ENCODE measurements at places on chromosomes 12 and 14.

DNA sequence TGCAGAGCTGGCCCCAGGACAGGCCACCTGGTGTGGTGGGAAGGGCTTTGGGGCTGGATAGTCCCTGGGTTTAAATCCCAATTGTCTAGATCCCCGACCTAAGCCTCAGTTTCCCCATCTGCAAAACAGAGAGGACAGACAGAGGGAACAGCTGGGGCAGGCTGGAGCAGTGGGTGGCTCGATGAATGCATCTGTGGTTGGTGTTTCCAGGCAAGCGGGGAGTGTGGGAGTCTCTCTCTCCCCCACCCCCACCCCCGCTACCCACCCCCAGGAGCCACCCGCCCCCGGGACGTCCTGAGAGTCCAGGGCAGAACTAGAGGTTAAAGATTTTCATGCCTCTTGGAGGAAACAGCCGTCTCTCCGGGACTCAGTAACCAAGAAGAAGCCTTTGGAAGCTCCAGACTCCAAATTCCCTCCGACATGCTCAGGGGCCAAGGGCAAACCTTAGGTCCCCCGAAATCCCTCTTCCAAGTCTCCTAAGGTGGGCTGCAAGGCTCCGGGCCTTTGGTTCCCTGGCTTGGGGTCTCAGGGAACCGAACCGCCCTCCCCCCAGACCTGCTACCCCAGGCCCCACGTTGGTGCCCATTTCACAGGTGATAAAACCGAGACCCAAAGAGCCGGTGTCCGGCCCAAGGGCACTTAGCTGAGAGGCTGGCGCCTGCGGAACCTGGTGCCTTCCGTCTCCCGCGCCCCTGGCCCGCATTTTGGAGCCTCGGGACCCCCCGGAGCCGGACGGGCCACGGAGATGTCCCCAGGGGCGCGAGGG is 474 bp downstream of the TRPV4 start:
- DNase-seq, result no peak

DNA sequence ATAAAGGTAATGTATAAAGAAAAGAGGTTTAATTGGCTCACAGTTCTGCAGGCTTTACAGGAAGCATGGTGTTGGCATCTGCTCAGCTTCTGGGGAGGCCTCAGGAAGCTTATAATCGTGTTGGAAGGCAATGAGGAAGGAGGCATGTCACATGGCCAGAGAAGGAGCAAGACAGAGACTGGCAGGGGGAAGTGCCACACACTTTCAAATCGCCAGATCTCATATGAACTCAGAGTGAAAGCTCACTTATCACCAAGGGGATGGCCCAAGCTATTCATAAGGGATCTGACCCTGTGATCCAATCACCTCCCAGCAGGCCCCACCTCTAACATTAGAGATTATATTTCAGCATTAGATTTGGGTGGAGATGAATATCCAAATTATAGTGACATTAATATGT is 26.3 kb downstream of the LDHB start:
- no peak for DNase-seq

- no peak for DNase-seq
Measured at GRCh38 chr12:113416091-113416754, 6.0 kb upstream of the SDSL start.

DNA sequence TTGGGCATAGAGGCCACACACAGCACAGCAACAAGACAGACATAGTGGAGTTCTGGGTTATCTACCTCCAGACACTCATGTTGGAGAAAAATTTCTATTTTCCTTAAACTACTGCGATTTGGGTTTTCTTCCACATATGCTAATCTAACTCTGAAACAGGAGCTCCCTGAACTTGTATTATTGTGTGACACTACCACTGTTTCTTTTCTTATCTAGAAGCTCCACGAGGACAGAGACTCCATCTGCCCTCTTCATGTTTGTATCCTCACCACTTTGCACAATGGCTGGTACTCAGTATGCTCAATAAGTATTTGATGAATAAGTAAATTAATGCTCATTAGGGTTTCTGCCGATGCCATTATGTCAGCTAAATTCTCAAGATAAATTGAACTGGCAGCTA is 218.6 kb downstream of the PAX9 start:
- DNase-seq, result no peak

DNA sequence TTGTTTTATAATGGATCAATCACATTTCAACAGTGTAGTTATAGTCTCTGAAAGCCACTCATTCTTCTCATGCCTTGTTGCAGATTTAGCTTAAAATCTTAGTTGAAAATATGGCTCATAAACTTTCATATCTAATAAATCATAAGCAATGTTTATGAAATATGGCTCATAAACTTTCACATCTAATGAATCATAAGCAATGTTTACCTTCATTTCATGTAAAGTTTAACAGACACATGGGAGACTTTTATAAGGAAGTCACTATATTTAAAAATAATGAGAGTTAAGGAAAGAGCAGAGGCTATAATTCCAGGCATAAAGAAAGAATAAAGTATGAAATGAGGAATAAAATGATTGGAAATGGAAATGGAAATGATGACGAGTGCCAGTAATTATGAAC is 1042.1 kb downstream of the FSCB start:
- no peak for DNase-seq

GRCh38 chr12:76029982-76030340 is 1.6 kb downstream of the PHLDA1 start:
- peak; percentile 70 for DNase-seq

GRCh38 chr12:39047539-39048262 is 142.3 kb upstream of the CPNE8 start:
- DNase-seq, result no peak

GRCh38 chr12:10722502-10722904 is 620 bp downstream of the YBX3 start:
- DNase-seq, result peak; percentile 70

DNA sequence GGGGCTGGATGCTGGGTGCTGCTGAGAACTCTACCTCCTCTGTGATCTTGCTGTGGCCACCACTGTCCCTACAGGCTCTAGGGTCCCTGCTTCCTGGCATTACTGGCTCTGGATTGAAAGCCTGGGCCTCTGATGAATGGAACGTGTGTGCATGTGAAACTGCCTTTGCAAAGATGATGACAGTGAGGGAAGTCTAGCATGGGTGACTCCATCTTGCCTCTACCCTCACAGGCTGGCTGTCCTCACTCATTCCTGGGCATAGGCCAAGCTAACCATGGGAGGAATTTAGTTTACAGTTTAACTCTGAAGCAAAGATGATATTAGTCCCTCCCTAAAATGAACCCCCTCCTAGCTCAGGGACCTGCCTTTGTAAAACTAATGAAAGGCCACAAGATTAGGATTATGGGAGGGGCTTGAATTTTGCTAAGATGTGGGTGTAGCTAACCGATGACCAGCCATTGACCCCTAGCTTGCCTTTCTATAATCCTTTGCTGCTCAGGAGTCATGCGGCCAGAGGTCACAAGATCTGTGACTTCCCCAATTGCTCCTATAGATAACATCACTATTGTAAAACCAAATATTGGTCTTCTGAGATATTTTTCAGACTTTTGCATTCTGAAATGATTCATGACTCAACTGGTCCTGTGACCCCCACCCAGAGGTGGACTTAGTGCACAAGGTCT is 2.2 kb upstream of the C1S start:
- DNase-seq, result no peak

DNA sequence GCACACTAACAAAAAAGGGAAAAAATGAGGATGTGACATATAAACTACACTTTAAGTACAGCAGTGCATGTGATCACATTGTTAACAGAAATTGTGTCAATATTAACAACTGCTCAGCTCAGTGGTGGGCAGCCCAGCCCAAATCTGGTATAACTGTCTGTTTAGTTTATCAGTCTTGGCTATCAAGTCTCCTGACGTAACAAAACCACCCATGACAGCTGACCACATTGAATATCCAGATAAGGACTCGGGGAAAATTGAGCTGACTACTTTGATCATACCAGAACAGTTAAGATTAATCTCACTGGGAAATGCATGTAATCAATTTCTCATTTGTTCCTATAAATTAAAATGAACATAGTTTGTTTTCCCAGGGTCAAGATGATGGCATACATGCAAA is 396.6 kb downstream of the SNAPC1 start:
- no peak for DNase-seq

- DNase-seq, result peak; percentile 84
Measured at GRCh38 chr12:105485321-105485910, 154.9 kb downstream of the C12orf75 start.

- DNase-seq, result no peak
Measured at GRCh38 chr12:95184121-95184520, 33.1 kb downstream of the FGD6 start.

DNA sequence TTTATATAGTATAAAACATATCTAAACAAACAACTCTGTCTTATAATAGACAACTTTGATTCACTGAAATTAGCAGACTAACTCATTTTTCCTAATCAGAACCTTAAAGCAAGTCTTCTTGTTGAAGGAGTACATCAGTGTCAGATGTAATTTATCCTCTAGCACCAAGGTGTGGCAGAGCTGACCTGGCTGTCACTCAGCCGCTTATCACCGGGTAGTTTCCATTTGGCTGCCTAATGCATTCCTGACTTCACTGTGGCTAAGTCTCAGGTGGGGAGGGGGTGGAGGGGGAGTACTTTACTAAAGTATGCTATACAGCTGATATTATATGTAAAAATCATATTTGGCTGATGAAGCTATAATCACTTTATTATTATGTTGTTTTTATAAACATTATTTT is 339.9 kb upstream of the RGS6 start:
- DNase-seq, result no peak

- no peak for DNase-seq
Measured at GRCh38 chr12:123363390-123363739, 1.3 kb downstream of the SBNO1 start.

DNA sequence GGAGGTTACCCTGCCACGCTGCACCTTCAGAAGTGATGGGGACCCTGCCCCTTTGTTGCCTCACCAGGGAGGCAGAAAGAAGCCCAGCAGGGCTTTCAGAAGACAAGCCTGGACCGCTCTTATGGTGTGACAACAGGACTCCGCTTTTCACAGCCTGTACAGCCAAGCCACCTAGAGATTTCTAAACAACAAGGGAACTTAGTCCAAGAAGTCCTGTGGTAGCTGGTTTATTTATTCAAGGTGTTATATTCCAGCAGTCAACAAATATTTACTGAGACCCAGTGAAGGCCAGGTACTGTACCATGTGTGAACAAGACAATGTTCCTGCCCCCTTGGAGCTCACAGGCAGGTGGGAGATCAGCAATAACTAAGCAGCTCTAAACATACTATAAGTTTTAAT is 4.0 kb upstream of the TMEM229B start:
- no peak for DNase-seq

GRCh38 chr12:119902084-119902509 is 25.0 kb upstream of the CIT start:
- DNase-seq, result peak; percentile 68

DNA sequence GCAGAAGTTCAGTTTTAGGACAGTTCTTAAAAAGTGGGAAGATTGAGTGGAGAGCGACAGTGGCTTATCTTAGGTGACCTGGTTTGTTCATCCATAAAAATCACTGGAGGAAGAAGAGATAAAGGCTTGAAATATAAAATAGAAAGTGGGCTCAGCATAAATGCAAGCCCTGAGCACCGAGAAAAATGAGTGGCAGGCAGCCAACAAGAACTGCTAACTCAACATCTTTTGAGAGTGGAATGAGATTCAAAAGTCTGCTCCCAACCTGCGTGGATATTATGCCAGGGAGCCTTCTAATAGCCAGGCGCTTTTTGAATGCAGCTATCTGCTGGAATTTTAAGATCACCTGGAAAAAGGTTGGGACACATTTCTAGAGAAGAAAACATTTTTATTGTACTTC is 666.5 kb downstream of the FLRT2 start:
- DNase-seq, result no peak

DNA sequence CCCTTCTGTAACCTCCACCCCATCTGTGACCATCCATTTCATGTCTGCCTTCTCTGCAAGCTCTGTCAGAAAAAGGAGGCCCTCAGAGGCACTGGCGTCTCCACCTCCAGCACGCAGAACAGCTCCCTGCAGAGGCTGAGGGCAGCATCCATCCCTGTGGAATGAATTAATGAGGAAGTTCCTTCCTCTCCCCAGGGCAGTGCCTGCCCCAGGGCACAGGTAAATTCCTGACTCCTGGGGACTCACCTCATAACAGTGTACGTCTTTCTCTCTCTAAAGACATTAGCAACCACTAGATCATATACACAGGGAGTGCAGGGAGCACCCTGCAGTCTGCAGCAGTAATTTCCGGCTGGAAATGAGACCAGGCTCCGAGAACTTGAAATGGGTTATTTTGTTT is 155.0 kb upstream of the TMEM132C start:
- DNase-seq, result no peak

DNA sequence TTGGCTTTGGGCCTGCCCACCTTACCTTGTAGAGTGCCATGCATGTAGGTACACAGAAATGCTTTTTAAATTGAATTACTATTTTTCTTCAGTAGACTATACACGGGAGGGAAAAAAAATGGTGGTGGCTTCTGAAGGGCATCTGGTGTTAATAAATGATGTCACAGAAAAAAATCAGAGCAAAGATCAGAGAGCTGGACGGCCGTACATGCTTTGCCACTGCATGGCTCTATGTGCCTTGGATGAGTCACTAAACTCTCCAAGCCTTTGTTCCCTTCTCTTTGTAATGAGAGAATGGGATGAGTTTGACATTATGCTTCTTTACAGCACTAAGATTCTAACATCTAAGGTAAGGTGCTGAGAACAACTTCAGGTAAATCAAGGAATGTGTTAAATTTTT is 376.4 kb upstream of the DDHD1 start:
- no peak for DNase-seq

GRCh38 chr12:104680491-104680890 is 223.7 kb downstream of the CHST11 start:
- DNase-seq, result no peak

GRCh38 chr12:124694846-124695497 is 127.6 kb upstream of the NCOR2 start:
- DNase-seq, result peak; percentile 84

DNA sequence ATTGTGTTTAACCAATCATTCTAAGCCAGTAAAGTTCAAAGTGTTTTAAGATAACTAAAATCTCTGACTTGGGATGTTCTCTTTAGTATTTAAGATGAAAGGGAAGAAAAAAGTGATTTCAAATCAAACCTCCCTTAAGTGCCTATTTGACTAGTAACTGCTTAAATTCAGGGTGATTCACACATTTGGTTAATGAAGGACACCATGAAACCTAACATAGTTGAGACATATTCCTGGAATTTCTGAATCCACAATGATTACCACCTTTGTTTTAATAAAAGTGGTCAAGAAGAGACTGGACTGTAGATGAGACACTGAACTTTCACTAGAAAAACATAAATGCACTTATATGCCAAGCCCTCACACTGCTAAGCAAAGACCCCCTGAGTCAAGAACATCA is 138.7 kb downstream of the MED13L start:
- no peak for DNase-seq

DNA sequence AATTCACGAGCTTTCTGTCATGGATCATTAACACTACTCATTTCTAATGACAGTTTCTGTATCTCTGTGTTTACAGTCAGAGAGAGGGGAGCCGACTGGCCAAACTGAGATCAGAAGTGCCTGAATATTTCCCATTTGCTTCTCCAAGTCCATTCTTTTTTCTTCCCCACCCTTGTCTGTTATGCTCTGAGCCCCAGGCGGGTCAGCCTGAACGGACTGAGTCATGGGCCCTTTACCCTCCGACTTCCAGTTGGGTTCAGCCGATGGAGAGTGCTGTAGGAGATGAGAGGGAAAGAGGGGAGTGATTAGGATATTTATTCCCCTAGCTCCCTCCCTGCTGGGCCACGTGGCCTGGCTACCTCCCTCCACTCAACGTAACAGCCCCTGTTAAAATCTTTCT is 104.7 kb downstream of the PAH start:
- DNase-seq, result no peak

GRCh38 chr12:34605510-34605887 is 583.2 kb downstream of the ALG10 start:
- no peak for DNase-seq

GRCh38 chr12:93040367-93040766 is 111.3 kb upstream of the EEA1 start:
- no peak for DNase-seq

GRCh38 chr14:47257013-47257412 is 418.4 kb downstream of the MDGA2 start:
- DNase-seq, result no peak

Measured in cardiac muscle cell (in vitro differentiated cells and primary cell).